Smooth muscle cell of the pulmonary artery (primary cell): ENCODE measurements at places on chromosomes 1 and 21. TPM values are rescaled to one million over a fixed set of nuclear protein-coding genes. Genes with fewer than 3 reads are reported as not detected.

ZNF687 gene
- total RNA-seq: 11.2 and 12.5 TPM in 2 replicates

RNU1-4 gene
- under 0.01 TPM in 2 replicates for total RNA-seq

GNG12 gene
- 184 and 272 TPM in 2 replicates for total RNA-seq

TEX38 gene
- not detected in 2 replicates for total RNA-seq

PPIAL4G gene
- total RNA-seq: not detected in 2 replicates

HES4 gene
- 2.6 and 8.3 TPM in 2 replicates for total RNA-seq

LRIF1 gene
- 7.2 and 10.5 TPM in 2 replicates for total RNA-seq

CFHR1 gene
- 0.36 and 1.6 TPM in 2 replicates for total RNA-seq

AMPD1 gene
- total RNA-seq: not detected in 2 replicates
